ENCODE measurements at places on chromosomes 3 and 15. TPM values are rescaled to one million over a fixed set of nuclear protein-coding genes. Genes with fewer than 3 reads are reported as not detected.

RTP3 gene
- not detected for total RNA-seq

ITPR1 gene
- total RNA-seq, result 116 TPM

ITIH3 gene
- not detected for total RNA-seq

EIF4E3 gene
- total RNA-seq, result 2.0 TPM

JAGN1 gene
- 30.9 TPM for total RNA-seq

CCR8 gene
- total RNA-seq, result not detected

EXD1 gene
- total RNA-seq, result not detected

FBXO22 gene
- 19.6 TPM for total RNA-seq

ZNF502 gene
- total RNA-seq, result 5.0 TPM

AGBL1 gene
- not detected for total RNA-seq

CHRM5 gene
- total RNA-seq, result not detected

CLSTN2 gene
- total RNA-seq, result not detected

LRRIQ4 gene
- total RNA-seq, result 0.29 TPM

TMCC1 gene
- total RNA-seq, result 25.8 TPM

CDCP1 gene
- total RNA-seq, result not detected

FETUB gene
- total RNA-seq, result not detected

TMEM212 gene
- not detected for total RNA-seq

ROPN1B gene
- not detected for total RNA-seq

CDC25A gene
- total RNA-seq, result 1.8 TPM

LNP1 gene
- total RNA-seq, result 2.4 TPM

C3orf49 gene
- not detected for total RNA-seq

PLSCR5 gene
- total RNA-seq, result not detected

EFCC1 gene
- not detected for total RNA-seq

FSD2 gene
- not detected for total RNA-seq

CYP1A1 gene
- total RNA-seq, result 1.3 TPM

FMN1 gene
- 0.69 TPM for total RNA-seq

DAZL gene
- total RNA-seq, result not detected

POPDC2 gene
- 5.5 TPM for total RNA-seq

AP3B2 gene
- 0.22 TPM for total RNA-seq

SPTSSB gene
- not detected for total RNA-seq

C2CD4A gene
- total RNA-seq, result not detected

NR2C2 gene
- 55.0 TPM for total RNA-seq

STX19 gene
- not detected for total RNA-seq

RNF123 gene
- total RNA-seq, result 51.4 TPM

GRK7 gene
- total RNA-seq, result not detected

CASR gene
- total RNA-seq, result not detected

ZBBX gene
- total RNA-seq, result not detected

MAN2A2 gene
- 133 TPM for total RNA-seq

AGTR1 gene
- total RNA-seq, result not detected

SPESP1 gene
- 0.44 TPM for total RNA-seq

PRRT3 gene
- 4.2 TPM for total RNA-seq

CAMP gene
- total RNA-seq, result 0.29 TPM

LYSMD2 gene
- total RNA-seq, result 48.6 TPM

CPB1 gene
- not detected for total RNA-seq

Data from activated B cell treated with CpG ODN at 0.5 μM for 24 hours (primary cell).